ENCODE measurements at places on chromosomes 12 and 14.

GRCh38 chr12:5742258-5742657 is 202.8 kb downstream of the ANO2 start:
- no peak for DNase-seq

DNA sequence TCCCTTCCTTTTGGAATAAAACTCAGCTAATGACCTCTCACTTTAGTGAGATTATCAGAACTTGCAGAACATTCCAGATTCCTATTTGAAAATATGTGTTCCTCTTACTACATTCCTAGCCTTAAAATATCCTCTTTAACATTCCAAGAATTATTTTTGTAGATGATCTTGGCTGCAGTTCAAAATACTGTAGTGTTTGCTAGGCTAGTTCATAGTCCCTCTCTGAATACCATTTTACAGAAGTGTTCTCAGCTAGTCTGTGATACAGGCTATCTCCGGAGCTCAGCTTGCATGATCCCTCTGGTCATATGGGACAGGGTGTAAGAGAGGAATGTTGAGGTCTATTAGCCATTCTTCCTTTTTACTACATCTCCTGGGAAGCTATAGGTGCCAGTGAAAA is 17.6 kb upstream of the GPR33 start:
- DNase-seq: no peak

DNA sequence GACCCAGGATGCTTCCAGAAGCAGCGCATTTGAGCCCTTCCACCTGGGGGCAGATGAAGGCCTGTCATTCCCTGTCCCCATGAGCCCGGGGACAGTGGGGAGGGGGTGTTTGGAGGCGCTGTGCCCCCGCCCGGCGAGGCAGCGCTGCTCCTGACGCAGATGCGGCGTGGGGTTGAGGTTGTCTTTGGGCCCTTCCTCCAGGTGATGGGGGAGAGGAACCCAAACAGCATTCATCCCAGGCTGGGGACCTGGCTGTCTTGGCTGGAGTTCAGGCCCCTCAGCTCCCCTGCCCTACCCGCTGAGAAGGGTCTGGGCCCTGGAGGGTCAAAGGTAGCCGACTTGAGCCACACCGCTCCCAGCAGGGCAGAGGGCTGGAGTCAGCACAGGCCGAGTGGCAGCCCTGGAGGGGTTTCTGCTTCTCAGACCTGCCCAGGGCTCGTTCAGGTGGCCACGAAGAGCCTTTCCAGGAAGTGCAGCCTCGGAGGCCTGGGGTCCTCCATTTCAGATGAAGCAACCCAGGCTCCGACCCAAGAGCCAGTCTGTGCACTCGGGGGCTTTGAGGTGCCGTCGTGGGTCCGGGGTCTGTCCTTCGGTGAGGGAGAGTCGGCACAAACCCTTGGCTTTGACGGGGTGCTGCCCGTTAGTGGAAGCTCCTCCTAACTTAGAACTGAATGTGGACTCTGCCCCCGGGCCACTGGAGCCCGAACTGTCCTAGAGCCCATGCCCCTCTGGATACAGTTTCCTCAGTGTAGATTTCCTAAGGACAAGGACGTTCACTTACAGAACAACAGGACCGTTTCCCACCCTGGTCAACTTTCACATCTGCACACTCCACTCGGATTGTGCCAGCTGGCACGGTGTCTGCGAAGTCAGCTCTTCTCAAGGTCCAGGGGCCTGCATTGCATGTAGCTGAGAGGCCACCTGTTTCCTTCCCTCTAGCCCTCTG is 16.1 kb downstream of the ACADS start:
- DNase-seq: no peak

- DNase-seq: no peak
These were observed 10.3 kb upstream of the LRRC23 start for GRCh38 chr12:6894321-6894720.

- no peak for DNase-seq
These were observed 39.5 kb downstream of the PPHLN1 start for GRCh38 chr12:42365486-42365885.

- no peak for DNase-seq
These were observed 81.4 kb upstream of the KRAS start for GRCh38 chr12:25332143-25332542.

GRCh38 chr12:76276499-76277151 is 71.6 kb downstream of the BBS10 start:
- DNase-seq: no peak

- no peak for DNase-seq
These were observed 94.9 kb downstream of the VCPKMT start for GRCh38 chr14:50021261-50022031.

- DNase-seq: no peak
These were observed 168.4 kb upstream of the LRIG3 start for GRCh38 chr12:59088673-59089072.

DNA sequence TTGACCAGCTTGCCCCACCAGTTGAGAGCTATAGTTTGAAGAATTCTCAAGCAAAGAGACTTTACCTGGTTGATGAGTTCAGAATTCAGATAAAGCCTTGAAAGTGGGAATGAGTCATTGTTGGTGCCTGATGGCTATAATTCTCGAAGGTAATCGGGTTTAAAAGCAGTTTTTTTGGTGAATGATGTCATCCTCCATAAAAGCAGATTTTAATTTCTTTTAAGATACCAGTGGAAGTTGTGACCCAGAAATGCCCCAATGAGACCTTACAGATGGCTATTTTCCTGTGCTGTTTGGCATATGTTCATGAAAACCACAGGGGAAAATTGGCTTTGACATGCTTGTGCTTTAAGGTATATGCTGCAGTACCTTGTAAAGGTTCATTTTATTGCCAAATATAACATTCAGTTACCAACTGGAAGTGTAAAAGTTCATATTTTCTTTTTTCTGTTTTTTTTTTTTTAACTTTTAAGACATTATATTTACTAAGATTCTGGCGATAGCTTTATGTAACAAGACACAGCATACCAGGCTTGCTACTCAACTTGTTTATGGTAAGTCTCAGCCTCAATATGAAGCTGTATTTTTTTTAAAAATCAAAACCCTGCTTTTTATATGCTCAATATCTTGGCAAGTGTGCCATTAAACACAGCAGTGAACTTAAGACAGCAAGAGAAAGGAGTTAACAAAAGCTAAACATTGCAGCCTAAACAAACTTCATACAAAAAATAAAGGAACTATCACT is 119.3 kb downstream of the LMNTD1 start:
- no peak for DNase-seq

- no peak for DNase-seq
These were observed 118.8 kb downstream of the FOXN3 start for GRCh38 chr14:89298056-89298834.

DNA sequence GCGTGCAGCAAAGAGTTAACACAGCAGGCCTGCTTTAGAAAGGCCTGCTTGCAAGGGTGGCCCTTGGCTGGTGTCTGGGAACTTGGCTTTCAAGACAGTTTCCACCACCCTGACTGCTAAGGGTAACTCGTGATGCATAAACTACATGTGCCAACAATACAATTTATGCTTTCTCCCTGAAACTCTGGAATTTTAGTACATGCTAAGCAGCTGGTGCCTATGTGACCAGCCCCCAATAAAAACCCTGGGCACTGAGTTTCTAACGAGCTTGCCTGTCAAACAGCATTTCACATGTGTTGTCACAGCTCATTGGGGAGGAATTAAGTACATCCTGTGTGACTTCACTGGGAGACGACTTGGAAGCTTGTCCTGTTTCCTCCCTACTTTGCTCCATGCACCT is 133.1 kb downstream of the SLC5A8 start:
- no peak for DNase-seq

Data from cortex of kidney (tissue), 1 donor.